ENCODE measurements at places on chromosomes 11 and 22.

DNA sequence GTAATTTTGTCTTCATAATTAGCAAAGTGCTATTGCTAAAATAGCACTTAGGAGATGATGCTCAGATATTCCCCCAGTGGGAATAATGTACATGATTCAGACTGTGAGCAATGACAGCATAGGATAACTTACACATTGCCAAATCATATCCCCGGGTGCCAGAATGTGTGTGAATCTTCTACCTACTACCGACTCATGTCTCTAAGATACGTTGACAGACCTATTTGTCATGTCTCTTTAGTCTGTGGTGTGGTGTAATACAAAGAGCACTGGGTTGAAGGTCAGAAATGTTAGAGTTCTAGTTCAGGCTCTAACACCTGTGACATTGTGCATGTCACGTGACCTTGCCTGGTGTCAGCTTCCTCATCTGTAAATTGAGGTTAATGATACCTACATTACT, 31.0 kb upstream of the PICALM start:
- H3K4me1 ChIP-seq = no peaks in the 10 kb centered on the region
- DNase-seq = peak; percentile 7
- no peaks in the 10 kb centered on the region for H3K27me3 ChIP-seq

- no peaks in the 10 kb centered on the region for H3K4me1 ChIP-seq
- no peak for DNase-seq
- no peaks in the 10 kb centered on the region for H3K27me3 ChIP-seq
- H3K36me3 ChIP-seq = no peaks in the 10 kb centered on the region
Observed at GRCh38 chr11:36131721-36132397, 157.4 kb downstream of the COMMD9 start.

GRCh38 chr11:104155375-104155774, 8.6 kb downstream of the PDGFD start:
- H3K27ac ChIP-seq = no peak overlapping the region
- H3K4me1 ChIP-seq = no peaks in the 10 kb centered on the region
- no peak overlapping the region for H3K4me3 ChIP-seq
- no peaks in the 10 kb centered on the region for H3K27me3 ChIP-seq
- no peak for DNase-seq
- no peaks in the 10 kb centered on the region for H3K36me3 ChIP-seq

DNA sequence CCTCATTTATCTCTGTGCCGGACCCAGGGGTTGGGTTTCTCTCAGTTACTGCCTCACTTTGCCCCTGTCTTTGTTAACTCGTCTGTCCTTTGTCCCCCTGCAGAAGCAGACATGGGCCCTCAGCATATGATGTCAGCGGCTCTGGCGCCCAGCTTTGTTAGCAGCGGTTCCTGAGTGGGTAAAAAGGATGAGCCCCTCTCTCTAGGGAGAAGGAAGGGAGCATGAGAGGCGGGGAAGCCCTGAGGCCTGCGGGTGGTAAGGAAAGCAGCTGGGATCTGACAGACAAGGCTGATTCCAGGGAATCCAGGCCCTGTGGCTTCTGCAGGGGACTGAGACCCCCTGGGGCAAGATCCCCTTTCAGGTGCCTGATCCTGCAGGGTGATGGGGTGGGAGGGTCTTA, 51.7 kb downstream of the MCM5 start:
- no peak overlapping the region for H3K27ac ChIP-seq
- H3K4me3 ChIP-seq = no peak overlapping the region
- no peaks in the 10 kb centered on the region for H3K27me3 ChIP-seq

GRCh38 chr22:46793497-46793896, 31.0 kb downstream of the TBC1D22A start:
- H3K36me3 ChIP-seq = peaks cover 46% of the 10 kb centered on the region
- no peaks in the 10 kb centered on the region for H3K27me3 ChIP-seq
- DNase-seq = no peak
- peaks cover 34% of the 10 kb centered on the region for H3K4me1 ChIP-seq
- no peak overlapping the region for H3K27ac ChIP-seq

- H3K27me3 ChIP-seq = no peaks in the 10 kb centered on the region
- no peak overlapping the region for H3K4me3 ChIP-seq
- peaks cover 13% of the 10 kb centered on the region for H3K4me1 ChIP-seq
- no peak overlapping the region for H3K27ac ChIP-seq
Observed at GRCh38 chr22:50329236-50329635, 2.4 kb upstream of the DENND6B start.

DNA sequence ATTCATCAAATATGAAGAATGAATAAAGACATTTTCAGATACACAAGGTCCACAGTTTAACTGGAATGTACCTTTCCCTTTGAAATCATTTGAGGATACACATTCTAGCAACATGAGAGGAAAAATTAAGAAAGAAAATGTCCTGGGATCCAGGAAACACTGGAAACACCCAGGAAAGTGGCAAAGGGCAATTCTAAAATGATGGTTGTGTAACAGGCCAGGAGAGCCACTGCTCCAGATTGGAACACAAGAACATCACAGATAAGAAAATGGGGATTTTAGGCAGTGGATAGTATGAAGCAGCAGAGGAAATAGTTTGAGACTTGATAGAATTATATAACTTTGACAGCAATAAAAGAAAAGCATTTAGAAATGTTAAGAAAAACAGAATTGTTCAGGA, 56.1 kb upstream of the GRIK4 start:
- DNase-seq = no peak
- H3K27me3 ChIP-seq = no peaks in the 10 kb centered on the region
- H3K4me1 ChIP-seq = no peaks in the 10 kb centered on the region
- peaks cover 31% of the 10 kb centered on the region for H3K36me3 ChIP-seq
- no peak overlapping the region for H3K4me3 ChIP-seq
- no peak overlapping the region for H3K27ac ChIP-seq

DNA sequence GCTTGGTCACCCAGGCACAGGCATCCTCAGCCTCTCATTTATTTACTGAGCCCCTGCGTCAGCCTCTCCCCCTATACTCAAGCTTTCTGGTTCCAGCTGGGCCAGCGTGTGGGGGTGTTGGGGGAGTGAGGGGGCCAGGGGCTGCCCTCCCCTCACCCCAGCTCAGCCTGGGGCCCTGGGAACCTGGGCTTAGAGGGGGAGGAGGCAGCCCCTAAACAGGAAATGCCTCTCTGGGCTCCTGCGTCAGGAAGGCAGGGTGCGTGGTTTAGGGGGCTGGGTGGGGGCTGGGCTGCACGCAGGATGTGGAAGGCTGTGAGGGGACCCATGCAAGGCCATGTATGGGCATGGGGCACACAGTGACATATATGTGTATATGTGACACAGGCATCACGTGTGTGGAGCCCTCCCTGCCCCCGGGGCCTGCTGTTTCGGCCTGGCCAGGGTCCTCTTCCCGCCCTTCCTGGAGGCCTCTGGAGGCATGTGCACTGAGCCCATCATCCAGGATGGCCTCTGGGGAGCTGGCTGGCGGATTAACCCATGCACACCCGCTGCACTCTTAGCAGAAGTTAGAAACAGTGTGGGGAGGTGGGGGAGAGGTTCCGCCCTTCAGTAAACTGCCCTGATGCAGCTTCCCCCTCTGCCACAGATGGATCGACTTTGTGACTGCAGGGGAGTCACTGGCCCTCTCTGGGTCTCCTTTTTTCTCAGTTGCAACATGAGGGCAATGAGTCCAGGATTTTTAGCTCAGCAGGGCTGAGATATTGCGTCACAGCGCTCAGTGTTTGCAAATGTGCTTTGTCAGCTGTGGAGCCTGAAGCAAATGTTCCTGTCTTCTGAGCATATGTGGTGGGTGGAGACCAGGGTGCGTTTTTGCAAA, 1.1 kb upstream of the CD248 start:
- H3K27me3 ChIP-seq = no peaks in the 10 kb centered on the region
- H3K27ac ChIP-seq = peak overlapping the region; percentile 82
- DNase-seq = peak; percentile 68
- no peak overlapping the region for H3K4me3 ChIP-seq
- H3K4me1 ChIP-seq = peaks cover 44% of the 10 kb centered on the region
- H3K36me3 ChIP-seq = no peaks in the 10 kb centered on the region

GRCh38 chr22:37254209-37254866, 10.3 kb upstream of the RAC2 start:
- no peak for DNase-seq
- no peaks in the 10 kb centered on the region for H3K36me3 ChIP-seq
- no peak overlapping the region for H3K4me3 ChIP-seq
- H3K27me3 ChIP-seq = no peaks in the 10 kb centered on the region
- H3K4me1 ChIP-seq = peaks cover 7% of the 10 kb centered on the region
- H3K27ac ChIP-seq = no peak overlapping the region

DNA sequence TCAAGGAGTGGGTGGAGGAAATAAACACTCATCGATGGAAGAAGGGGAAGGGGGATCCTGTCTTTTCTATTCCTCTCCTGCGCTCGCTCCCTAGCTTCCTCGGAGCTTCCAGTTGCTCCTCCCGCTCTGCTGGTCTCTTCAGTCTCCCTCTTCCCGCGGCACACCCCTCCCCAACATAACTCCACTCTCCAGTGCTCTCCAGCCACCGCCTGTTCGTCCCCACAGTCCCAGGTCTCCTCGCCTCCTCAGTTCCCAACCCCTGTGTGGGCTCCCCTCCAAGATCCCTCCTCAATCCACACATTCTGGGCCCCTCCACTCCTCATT, 438 bp downstream of the ZW10 start:
- H3K27me3 ChIP-seq = peaks cover 6% of the 10 kb centered on the region
- peaks cover 7% of the 10 kb centered on the region for H3K36me3 ChIP-seq
- H3K4me3 ChIP-seq = peak overlapping the region; percentile 92
- H3K27ac ChIP-seq = no peak overlapping the region
- DNase-seq = no peak
- H3K4me1 ChIP-seq = peaks cover 13% of the 10 kb centered on the region

DNA sequence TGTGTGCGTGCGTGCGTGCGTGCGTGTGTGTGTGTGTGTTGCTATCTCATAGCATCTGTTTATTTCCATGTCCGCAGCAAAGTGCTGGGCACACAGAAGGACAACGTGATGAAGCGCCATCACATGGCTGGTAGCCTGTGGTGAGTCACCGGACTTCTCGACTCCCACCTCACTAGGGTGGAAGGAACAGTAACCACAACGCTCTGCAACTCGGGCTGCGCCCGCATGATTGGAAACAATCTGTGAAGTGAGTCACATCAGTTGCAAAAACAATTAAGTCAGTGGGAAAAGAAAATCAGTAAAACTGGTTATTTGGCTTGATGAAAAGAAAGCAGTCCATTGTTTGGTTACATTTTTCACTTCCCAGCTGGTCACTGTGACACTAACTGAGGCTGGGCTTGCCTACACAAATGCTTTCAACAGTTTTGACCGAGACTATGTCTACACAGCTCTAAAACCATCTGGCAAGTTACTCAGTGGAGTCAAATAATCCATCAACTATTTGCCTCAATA, 437.3 kb upstream of the CADM1 start:
- no peak for DNase-seq
- H3K27me3 ChIP-seq = no peaks in the 10 kb centered on the region
- H3K4me1 ChIP-seq = no peaks in the 10 kb centered on the region
- H3K27ac ChIP-seq = no peak overlapping the region

- peak overlapping the region; percentile 33 for H3K27ac ChIP-seq
- peaks cover 6% of the 10 kb centered on the region for H3K36me3 ChIP-seq
- peaks cover 13% of the 10 kb centered on the region for H3K4me1 ChIP-seq
- no peak for DNase-seq
Observed at GRCh38 chr11:2940147-2940920, 11.1 kb upstream of the PHLDA2 start.

GRCh38 chr11:2164861-2165555, 4.0 kb upstream of the INS start:
- no peaks in the 10 kb centered on the region for H3K36me3 ChIP-seq
- no peak overlapping the region for H3K4me3 ChIP-seq
- H3K27ac ChIP-seq = no peak overlapping the region
- DNase-seq = no peak
- H3K4me1 ChIP-seq = no peaks in the 10 kb centered on the region
- H3K27me3 ChIP-seq = no peaks in the 10 kb centered on the region

- H3K4me1 ChIP-seq = no peaks in the 10 kb centered on the region
- H3K27ac ChIP-seq = no peak overlapping the region
- no peaks in the 10 kb centered on the region for H3K27me3 ChIP-seq
- DNase-seq = no peak
Observed at GRCh38 chr11:70233511-70233934, 30.4 kb downstream of the FADD start.

GRCh38 chr11:88439356-88439755, 101.8 kb upstream of the CTSC start:
- H3K4me3 ChIP-seq = no peak overlapping the region
- H3K27me3 ChIP-seq = no peaks in the 10 kb centered on the region
- no peaks in the 10 kb centered on the region for H3K4me1 ChIP-seq

GRCh38 chr22:23215294-23216241, 35.3 kb downstream of the BCR start:
- no peaks in the 10 kb centered on the region for H3K27me3 ChIP-seq
- no peaks in the 10 kb centered on the region for H3K36me3 ChIP-seq
- no peak for DNase-seq
- H3K27ac ChIP-seq = peak overlapping the region; percentile 45
- H3K4me1 ChIP-seq = peaks cover 55% of the 10 kb centered on the region
- H3K4me3 ChIP-seq = peak overlapping the region; percentile 65

- peaks cover 3% of the 10 kb centered on the region for H3K27me3 ChIP-seq
- H3K4me1 ChIP-seq = peaks cover 38% of the 10 kb centered on the region
- no peak overlapping the region for H3K27ac ChIP-seq
Observed at GRCh38 chr11:134272381-134273316, 3.5 kb upstream of the GLB1L3 start.

- H3K36me3 ChIP-seq = peaks cover 4% of the 10 kb centered on the region
- DNase-seq = peak; percentile 96
- H3K27me3 ChIP-seq = no peaks in the 10 kb centered on the region
Observed at GRCh38 chr11:3841426-3842350, 929 bp upstream of the RHOG start.

DNA sequence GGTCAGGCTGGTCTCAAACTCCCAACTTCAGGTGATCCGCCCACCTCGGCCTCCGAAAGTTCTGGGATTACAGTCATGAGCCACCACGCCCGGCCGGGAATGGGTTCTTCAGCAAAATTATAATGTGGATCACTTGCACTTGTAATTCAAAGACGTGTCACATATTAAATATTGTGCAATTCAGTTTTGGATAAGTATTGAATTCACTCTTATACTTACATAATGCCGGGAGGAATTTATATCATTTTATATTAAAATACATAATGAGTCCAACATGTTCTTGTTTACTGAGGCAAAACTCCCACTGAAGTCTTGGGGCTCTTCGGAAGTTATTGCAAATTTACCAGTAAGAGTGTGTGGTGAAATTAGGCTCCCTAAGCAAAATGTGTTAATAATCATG, 635.2 kb upstream of the LUZP2 start:
- no peak overlapping the region for H3K27ac ChIP-seq
- no peak for DNase-seq
- H3K4me3 ChIP-seq = no peak overlapping the region
- H3K27me3 ChIP-seq = no peaks in the 10 kb centered on the region
- H3K36me3 ChIP-seq = no peaks in the 10 kb centered on the region
- H3K4me1 ChIP-seq = no peaks in the 10 kb centered on the region

- no peaks in the 10 kb centered on the region for H3K27me3 ChIP-seq
- H3K27ac ChIP-seq = no peak overlapping the region
- no peaks in the 10 kb centered on the region for H3K36me3 ChIP-seq
- peaks cover 10% of the 10 kb centered on the region for H3K4me1 ChIP-seq
Observed at GRCh38 chr11:46827995-46828394, 18.1 kb downstream of the CKAP5 start.
